T-helper 17 cell (primary cell): ENCODE measurements at places on chromosomes 7 and 10.

- H3K27ac ChIP-seq, result peak overlapping the region; percentile 9
- peaks cover 9% of the 10 kb centered on the region for H3K36me3 ChIP-seq
- no peak overlapping the region for H3K4me3 ChIP-seq
- no peaks in the 10 kb centered on the region for H3K27me3 ChIP-seq
These were observed 34.4 kb upstream of the SVIL start for GRCh38 chr10:29669149-29669548.

- no peak overlapping the region for H3K4me3 ChIP-seq
- DNase-seq, result no peak
- H3K4me1 ChIP-seq, result no peaks in the 10 kb centered on the region
- no peak overlapping the region for H3K27ac ChIP-seq
- H3K36me3 ChIP-seq, result no peaks in the 10 kb centered on the region
These were observed 593.2 kb downstream of the LRMDA start for GRCh38 chr10:76024460-76025123.

DNA sequence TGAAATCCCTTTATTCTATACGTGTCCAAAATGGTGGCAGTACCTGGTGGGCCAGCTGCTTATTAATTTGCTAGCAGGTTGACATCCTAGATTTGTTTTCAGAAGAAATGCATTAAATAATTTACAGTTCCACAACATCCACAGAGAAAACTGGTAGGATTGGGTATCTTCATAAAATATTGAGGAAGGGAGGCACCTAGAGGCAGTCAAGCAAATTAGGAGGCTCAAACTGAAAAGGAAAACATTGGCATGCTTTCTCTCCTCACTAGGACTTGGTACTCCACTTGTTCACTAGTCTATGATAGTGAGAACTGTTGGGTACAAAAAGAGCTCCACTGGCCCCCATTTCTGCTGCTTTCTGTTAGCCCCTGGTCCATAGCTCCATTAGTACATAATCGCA, 18.3 kb upstream of the LRGUK start:
- H3K36me3 ChIP-seq, result peaks cover 2% of the 10 kb centered on the region
- H3K27me3 ChIP-seq, result no peaks in the 10 kb centered on the region
- H3K4me1 ChIP-seq, result no peaks in the 10 kb centered on the region
- DNase-seq, result no peak
- no peak overlapping the region for H3K27ac ChIP-seq

DNA sequence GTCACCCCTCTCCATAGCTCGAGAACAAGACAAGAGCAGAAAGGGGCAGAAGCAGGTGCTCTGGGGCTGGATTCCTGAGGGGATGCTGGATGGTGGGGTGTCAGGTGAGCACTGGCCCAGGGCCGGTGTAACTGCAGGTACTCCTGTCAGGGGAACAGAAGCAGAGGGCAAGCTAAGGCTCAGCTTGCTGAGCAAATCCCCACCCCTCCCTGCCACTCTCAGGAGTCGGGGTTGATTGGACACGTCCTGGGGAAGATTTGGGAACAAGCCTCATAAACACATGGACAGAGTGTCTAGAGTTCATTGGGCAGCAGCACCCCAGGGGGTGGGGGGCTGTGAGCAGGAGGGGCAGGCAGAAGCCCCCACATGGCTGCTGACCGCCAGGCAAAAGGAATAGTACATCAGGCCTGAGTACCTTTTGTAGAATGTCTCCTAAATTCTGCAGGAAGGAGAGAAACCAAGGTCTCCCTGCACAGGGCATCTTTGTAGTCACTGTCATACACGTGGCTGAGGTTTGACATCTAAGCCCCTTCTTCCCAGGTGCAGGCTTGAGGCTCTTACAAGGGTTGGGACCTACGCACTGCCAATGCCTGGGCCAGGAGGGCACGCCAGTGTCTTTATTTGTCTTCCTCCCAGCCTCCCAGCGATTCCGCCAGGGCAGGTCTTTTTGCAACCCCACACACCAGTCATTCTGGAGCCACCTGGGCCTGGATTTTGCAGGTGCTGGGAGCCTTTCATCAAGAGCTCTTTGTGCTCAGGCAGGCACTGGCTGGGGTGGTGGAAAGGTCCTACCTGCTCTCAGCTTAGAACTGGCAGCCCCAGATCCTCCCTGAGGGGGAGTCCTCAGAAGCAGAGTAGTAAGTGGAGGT, 2.8 kb downstream of the CALML3 start:
- no peak overlapping the region for H3K27ac ChIP-seq
- no peak for DNase-seq
- no peaks in the 10 kb centered on the region for H3K4me1 ChIP-seq
- peaks cover 8% of the 10 kb centered on the region for H3K27me3 ChIP-seq

- no peak overlapping the region for H3K4me3 ChIP-seq
- H3K27ac ChIP-seq, result no peak overlapping the region
- H3K36me3 ChIP-seq, result no peaks in the 10 kb centered on the region
- no peak for DNase-seq
These were observed 98.2 kb downstream of the AHR start for GRCh38 chr7:17396692-17397091.

DNA sequence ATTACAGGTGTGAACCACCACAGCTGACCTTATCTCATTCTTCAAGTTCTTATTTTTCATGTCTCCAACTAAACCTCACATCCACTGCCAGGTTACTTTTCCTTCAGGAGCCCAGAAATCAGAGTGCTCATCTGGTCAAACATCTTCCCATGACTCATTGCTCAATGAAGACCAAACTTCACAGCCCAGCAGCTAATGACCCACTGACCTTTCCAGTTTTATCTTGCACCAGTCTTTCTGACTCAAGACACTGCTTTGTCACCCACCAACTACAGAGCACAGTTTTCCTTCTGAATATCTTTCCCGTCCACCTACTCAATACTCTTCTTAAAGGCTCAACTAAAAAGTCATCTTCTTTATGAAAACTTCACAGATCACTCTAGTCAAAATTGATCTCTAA, 245.1 kb downstream of the CHCHD3 start:
- H3K4me3 ChIP-seq, result no peak overlapping the region
- H3K27me3 ChIP-seq, result no peaks in the 10 kb centered on the region
- peaks cover 10% of the 10 kb centered on the region for H3K36me3 ChIP-seq
- no peak for DNase-seq
- peaks cover 3% of the 10 kb centered on the region for H3K4me1 ChIP-seq
- H3K27ac ChIP-seq, result no peak overlapping the region

- H3K4me1 ChIP-seq, result no peaks in the 10 kb centered on the region
- H3K27me3 ChIP-seq, result no peaks in the 10 kb centered on the region
- no peak for DNase-seq
- no peaks in the 10 kb centered on the region for H3K36me3 ChIP-seq
- no peak overlapping the region for H3K27ac ChIP-seq
- H3K4me3 ChIP-seq, result no peak overlapping the region
These were observed 589.4 kb upstream of the MBL2 start for GRCh38 chr10:53361936-53362335.

- no peak overlapping the region for H3K4me3 ChIP-seq
- no peaks in the 10 kb centered on the region for H3K27me3 ChIP-seq
These were observed 49.0 kb upstream of the TRIM8 start for GRCh38 chr10:102595293-102595692.

GRCh38 chr10:31554556-31554955, 235.5 kb downstream of the ZEB1 start:
- H3K4me1 ChIP-seq, result no peaks in the 10 kb centered on the region
- H3K27ac ChIP-seq, result no peak overlapping the region
- no peak overlapping the region for H3K4me3 ChIP-seq
- no peaks in the 10 kb centered on the region for H3K36me3 ChIP-seq

GRCh38 chr10:113142601-113143362, 192.7 kb downstream of the TCF7L2 start:
- peaks cover 6% of the 10 kb centered on the region for H3K27me3 ChIP-seq
- no peak overlapping the region for H3K27ac ChIP-seq
- no peak overlapping the region for H3K4me3 ChIP-seq
- peaks cover 3% of the 10 kb centered on the region for H3K36me3 ChIP-seq

DNA sequence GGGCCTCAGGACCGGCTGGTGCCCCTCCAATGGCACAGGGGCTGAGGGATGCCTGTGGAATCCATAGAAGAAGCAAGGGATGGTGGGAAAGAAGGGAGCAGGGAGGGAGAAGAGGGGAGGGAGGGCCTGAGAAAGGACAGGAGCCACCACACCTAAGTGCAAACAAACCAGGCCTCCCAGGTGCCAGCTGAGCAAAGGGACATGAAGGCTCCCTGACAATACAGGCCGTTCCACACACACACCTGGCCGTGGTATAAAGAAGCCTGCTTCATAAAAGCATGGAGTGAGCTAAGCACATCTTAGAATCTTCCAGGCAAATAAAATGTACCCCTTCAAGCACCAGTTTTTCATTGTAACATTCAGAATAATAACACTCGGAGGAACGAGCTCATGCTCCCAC, 54.0 kb downstream of the OAT start:
- no peak overlapping the region for H3K27ac ChIP-seq
- peaks cover 23% of the 10 kb centered on the region for H3K27me3 ChIP-seq
- H3K36me3 ChIP-seq, result no peaks in the 10 kb centered on the region
- no peak overlapping the region for H3K4me3 ChIP-seq

GRCh38 chr10:125994601-125995000, 98.2 kb downstream of the FANK1 start:
- peaks cover 20% of the 10 kb centered on the region for H3K27me3 ChIP-seq
- no peak overlapping the region for H3K27ac ChIP-seq
- no peak overlapping the region for H3K4me3 ChIP-seq

GRCh38 chr7:133919810-133920209, 207.3 kb upstream of the LRGUK start:
- H3K36me3 ChIP-seq, result peaks cover 2% of the 10 kb centered on the region
- H3K27me3 ChIP-seq, result no peaks in the 10 kb centered on the region
- H3K27ac ChIP-seq, result no peak overlapping the region
- no peaks in the 10 kb centered on the region for H3K4me1 ChIP-seq

DNA sequence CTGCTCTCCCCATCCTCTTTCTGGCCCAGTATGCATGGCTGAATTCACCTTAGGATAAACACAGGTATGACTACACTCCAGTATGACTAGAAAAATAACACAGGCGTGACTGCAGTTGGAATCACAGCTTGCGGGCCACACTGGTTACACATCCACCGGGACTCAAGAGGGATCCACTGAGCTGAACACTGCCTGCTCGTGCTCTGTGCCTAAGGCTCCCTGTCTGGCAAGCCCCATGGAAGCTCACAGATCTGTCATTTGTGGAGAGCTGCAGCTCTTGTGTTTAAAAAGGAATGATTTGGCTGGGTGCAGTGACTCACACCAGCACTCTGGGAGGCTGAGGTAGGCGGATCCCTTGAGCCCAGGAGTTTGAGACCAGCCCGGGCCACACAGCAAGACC, 26.8 kb downstream of the VOPP1 start:
- peaks cover 61% of the 10 kb centered on the region for H3K4me1 ChIP-seq
- DNase-seq, result no peak
- peaks cover 2% of the 10 kb centered on the region for H3K36me3 ChIP-seq
- peak overlapping the region; percentile 10 for H3K27ac ChIP-seq
- no peak overlapping the region for H3K4me3 ChIP-seq
- no peaks in the 10 kb centered on the region for H3K27me3 ChIP-seq

- H3K4me3 ChIP-seq, result no peak overlapping the region
- H3K27ac ChIP-seq, result no peak overlapping the region
- no peaks in the 10 kb centered on the region for H3K4me1 ChIP-seq
- no peak for DNase-seq
- no peaks in the 10 kb centered on the region for H3K27me3 ChIP-seq
These were observed 33.3 kb downstream of the PKD1L1 start for GRCh38 chr7:47914717-47915615.

GRCh38 chr10:13822490-13822889, 235.7 kb downstream of the PRPF18 start:
- H3K27ac ChIP-seq, result no peak overlapping the region
- peaks cover 8% of the 10 kb centered on the region for H3K4me1 ChIP-seq
- peaks cover 17% of the 10 kb centered on the region for H3K27me3 ChIP-seq

GRCh38 chr10:60737242-60737641, 41.0 kb upstream of the CDK1 start:
- peaks cover 3% of the 10 kb centered on the region for H3K4me1 ChIP-seq
- H3K36me3 ChIP-seq, result peaks cover 4% of the 10 kb centered on the region
- no peak for DNase-seq
- H3K27ac ChIP-seq, result no peak overlapping the region
- no peak overlapping the region for H3K4me3 ChIP-seq

- no peak overlapping the region for H3K27ac ChIP-seq
- H3K36me3 ChIP-seq, result no peaks in the 10 kb centered on the region
These were observed 278.5 kb downstream of the DNAJB6 start for GRCh38 chr7:157615101-157615817.

DNA sequence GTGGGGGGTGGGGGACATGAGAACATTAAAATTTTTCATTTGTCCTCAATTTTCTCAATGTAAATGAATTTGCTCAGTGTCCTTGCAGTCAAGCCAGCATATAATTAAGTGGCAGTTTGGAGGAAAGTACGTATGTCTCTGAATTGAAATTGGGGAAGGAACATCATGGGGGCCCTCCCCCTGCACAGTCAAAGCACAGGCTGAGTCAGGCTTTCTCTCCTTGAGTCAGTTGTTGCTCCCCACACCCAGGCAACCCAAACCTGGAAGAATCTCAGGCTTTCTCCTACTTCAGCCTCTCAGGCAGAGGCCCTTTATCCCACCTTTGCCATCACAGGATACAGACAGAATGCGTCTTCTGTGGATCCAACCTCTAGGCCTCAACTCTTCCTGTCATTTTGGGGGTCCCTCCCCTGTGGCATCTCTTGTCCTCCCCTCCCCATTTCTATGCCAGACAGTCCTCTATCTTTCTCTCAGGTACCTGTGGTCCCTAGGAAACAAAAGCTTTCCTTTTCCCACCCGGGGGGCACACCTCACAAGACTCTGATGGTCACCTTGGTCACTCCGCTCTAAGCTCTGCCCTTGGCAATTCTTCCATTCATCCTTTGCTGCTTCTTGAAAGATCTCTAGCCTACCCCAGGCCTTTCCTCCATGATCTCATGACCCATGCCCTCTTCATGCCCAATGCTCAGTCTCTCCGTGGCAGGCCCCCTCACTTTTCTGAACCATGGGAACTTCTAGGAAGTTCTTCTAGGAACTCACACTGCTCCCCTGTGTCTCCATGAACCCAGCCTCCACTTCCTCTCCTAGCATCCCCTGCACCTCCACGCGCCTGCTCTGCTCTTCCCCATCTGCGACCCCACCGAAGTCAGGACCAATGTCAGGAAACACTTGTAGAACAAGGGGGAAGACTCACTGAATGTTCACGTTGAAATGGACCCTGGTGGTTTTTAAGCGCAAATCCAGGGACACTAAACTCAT, 40.4 kb downstream of the CREB3L2 start:
- H3K4me1 ChIP-seq, result peaks cover 30% of the 10 kb centered on the region
- no peak for DNase-seq
- H3K27me3 ChIP-seq, result no peaks in the 10 kb centered on the region
- peaks cover 15% of the 10 kb centered on the region for H3K36me3 ChIP-seq

GRCh38 chr10:110535958-110536891, 31.3 kb upstream of the SMC3 start:
- H3K36me3 ChIP-seq, result peaks cover 2% of the 10 kb centered on the region
- H3K4me3 ChIP-seq, result peak overlapping the region; percentile 45

- H3K27me3 ChIP-seq, result peaks cover 43% of the 10 kb centered on the region
- no peak for DNase-seq
- H3K4me3 ChIP-seq, result no peak overlapping the region
- no peaks in the 10 kb centered on the region for H3K4me1 ChIP-seq
- H3K36me3 ChIP-seq, result peaks cover 2% of the 10 kb centered on the region
- H3K27ac ChIP-seq, result no peak overlapping the region
These were observed 128.9 kb downstream of the AMPH start for GRCh38 chr7:38502289-38502688.

- no peaks in the 10 kb centered on the region for H3K27me3 ChIP-seq
- no peak for DNase-seq
- H3K4me3 ChIP-seq, result no peak overlapping the region
- H3K36me3 ChIP-seq, result no peaks in the 10 kb centered on the region
- no peak overlapping the region for H3K27ac ChIP-seq
- H3K4me1 ChIP-seq, result no peaks in the 10 kb centered on the region
These were observed 12.8 kb downstream of the CFTR start for GRCh38 chr7:117492649-117493048.

- H3K27ac ChIP-seq, result no peak overlapping the region
- no peak overlapping the region for H3K4me3 ChIP-seq
- H3K4me1 ChIP-seq, result peaks cover 15% of the 10 kb centered on the region
- H3K36me3 ChIP-seq, result peaks cover 3% of the 10 kb centered on the region
These were observed 11.7 kb downstream of the MAP3K8 start for GRCh38 chr10:30445711-30446110.
